NCI-H187 treated with DMSO at 0.1 percent for 48 hours (cell line): ENCODE measurements at places on chromosomes 6 and 20.

DNA sequence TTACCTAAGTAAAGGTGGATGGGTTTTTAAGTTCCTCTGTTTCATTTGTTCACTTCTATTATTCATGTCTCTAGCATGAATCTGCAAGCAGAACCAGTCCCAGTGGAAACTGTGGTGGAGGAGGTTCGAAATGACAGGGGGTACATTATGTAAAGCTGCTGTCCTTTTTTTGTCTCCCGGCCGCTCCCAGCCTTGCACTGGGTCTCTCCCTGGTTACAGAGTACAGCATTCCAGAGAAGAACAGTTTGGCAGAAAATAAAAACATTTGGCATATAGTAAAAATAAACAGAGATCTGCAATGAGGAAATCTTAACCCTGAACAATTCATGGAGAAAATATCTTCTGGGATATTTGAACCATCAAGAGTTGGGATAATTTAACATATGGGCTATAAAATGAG lies 34.6 kb upstream of the TAGAP start:
- DNase-seq: no peak

DNA sequence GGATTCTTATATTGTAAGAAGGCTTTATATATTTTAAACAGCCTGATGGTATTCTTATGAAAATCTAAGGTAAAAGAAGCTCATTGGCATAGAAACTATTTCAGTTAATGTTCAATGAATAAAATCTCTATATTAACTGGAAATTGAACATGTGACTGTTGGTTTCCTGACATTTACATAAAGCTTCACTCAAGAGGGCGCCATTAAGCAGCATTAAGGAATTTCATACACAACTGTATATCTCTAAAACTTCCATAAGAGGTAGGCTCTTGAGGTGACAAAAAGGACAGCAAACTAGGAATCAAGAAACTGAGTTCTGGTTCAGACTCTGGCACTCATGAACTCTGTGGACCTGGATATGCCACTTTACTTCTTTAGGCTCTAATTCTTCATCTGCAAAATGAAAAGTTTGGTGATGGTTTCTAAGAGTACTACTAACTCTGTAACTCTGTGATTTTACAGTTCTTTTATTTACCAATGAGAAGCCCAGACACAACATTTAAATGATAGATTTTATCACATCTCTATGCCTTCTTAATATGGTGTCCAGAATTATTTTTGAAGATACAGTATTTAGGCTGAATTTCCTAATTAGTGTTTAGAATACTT lies 147.5 kb downstream of the FLRT3 start:
- no peak for DNase-seq

DNA sequence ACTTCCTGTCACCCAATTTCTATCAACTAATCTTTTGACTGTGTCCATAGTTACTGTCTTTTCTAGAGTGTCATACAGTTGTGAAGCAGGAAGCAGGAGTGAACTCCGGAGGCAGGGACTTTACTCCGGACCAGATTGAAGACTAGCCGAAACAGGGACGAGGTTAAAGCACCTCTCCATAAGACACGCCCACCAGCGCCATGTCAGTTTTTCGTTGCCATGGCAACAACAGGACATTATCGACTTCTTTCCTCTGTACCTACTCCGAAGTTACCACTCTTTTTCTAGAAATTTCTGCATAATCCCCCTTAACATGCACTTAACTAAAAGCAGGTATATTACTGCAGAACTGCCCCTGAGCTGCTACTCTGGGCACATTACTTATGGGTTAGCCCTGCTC lies 25.2 kb downstream of the TRIM38 start:
- no peak for DNase-seq

DNA sequence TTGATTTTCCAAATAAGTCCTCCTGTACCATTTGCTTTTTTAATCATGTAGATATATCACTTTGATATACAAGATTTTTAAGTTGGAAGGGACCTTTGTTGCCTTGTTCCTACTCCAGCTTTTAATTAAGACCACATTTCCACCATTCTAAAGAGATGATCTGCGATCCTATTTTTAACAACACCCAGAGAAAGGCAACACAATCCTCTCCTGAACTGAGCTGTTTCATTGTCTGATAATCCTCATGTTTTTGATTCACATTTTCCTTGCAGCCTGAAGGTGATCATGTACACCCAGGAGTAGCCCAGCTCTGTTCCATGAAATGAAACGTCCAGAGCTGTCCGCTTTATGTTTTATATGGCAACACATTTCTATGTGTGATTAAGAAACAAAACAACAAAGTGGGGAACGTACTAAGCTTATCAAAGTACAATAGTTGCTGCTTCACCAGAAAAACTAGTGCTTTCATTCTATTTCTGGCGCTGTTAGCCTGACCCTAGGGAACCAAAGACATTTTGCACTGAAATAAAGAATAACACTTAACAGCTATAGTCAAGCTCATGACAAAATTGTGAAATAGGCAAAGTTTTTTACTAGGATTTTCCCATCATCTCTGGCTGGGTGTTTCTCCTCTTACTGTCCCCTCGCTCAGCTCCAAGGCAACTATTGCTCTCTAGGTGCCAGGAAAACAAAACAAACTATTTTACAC lies 22.6 kb upstream of the TRAF3IP2 start:
- no peak for DNase-seq

DNA sequence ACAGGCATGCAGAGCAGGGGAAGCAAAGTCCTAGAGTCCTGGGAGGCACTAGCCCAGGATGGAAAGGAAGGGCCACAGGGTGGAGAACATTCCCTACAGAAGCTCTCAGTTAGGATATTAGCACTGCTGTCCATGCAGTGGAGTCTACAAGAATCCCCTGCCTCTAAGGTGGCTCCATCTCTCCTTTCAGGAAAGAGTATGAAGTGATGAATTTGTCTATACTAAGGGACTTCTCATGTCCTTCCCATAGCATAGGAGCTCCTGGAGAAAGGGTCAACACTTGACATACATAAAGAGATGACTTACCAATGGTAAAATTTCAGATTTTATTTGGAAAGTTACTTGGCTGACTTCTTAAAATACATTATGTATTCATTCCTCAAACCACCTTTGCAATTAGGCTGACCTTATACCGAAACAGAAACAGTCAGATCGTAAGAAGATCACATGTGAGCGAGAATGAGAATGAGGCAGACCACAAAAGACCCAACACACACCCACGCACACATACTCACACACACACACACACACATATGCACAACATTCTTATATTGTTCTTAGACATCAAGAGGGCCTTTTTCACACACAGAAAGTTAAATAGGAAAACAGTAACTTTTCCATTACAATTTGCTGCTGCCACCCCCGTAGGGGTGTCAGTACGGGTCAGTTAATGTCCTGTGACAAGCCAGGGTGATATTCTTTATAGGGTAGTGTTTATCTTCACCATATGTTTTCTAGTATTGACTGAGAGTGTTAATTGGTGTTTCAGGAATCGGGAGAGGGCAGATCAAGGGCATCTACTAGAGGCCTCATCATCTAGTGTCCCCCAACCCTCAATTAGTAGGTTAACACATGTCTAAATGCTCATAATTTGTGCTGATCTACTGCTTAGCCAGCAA lies 159.4 kb downstream of the FAXC start:
- DNase-seq: no peak

GRCh38 chr6:33251395-33252012 lies 20.2 kb downstream of the VPS52 start:
- DNase-seq: no peak

DNA sequence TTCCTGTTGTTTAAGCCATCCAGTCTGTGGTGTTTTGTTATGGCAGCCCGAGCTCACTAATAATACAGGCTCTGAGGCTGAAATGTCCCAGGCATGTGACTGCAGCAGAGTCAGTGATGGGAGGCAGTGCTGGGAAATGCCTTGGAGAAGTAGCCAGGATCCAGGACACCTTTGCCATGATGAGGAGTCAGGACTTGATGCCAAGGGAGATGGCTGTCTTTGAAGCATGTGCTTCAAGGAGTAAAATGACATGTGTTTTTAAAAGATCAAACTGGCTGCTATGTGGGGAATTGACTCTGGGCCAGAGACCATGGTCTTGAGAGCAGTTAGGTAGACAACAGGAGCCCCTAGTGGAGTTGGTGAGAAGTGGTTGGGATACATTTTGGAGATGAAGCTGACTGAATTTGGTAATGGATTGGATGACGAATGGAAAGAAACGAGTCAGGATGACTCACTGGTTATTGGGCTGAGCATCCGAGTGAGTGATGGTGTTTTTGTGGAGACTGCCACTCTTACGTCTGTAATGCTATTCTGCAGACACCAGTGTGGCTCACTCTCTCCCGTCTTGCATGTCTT lies 322.2 kb downstream of the PLCB1 start:
- no peak for DNase-seq

DNA sequence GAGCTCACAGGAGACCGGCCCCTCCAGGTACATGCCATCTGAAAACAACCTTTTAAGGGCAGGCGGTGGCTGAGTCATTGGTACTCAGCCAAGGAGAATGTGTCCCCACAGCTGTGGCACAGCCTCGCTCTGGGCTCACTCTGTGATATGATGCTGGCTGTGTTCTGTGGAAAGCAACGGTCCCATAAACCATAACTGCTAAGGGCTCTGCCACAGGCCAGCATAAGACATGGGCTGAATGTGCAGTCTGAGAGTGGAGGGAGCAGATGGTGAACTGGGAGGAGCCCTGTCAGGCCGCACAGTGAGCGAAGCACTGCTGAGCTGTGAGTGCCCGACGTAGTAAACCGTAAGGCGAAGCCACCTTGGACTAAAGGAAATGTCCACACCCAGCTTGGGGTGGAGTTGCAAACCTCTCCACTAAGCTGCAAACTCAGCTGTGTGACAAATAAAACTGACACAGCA lies 375.8 kb downstream of the THBS2 start:
- no peak for DNase-seq

DNA sequence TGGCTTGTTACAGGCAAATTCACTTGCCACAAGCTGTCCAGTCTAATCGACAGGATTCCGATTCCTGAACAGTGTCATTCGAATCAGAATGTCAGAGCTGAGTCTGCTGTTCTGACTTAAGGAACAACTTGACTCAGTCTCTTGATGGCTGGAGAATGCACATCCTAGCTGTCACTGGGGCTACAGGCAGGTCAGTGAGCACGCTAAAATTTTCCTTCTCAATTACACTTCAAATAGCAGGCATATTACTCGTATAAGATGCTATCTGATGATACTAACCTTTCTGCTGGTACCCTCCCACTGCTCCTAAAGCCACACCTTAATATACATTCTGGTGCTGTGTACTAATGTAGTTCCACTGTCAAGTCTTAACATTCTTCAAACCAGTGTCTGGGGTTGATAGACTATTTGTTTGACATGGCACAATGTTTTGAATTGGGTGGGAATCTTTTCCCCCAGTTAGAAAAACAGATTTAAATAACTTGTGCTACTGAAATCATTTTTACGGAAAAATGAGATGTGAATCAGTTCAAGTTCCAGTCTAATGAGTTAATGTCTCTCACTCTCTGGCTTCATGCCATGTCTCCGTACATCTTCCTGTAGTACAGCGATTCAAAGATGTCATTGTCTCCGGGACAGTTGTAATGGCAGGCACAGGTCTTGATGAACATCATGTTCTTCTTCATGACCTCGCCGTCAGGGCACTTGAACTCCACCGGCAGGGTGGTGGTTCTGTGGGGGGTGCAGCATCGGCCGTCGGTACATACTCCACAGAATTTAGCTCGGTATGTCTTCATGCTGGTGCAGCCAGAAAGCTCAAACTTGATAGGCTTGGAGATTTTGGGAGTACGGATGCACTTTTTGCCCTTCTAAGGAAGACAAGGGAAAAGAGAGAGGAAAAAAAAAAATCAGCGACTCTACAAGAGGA lies 2.2 kb downstream of the CCN2 start:
- DNase-seq: no peak

- no peak for DNase-seq
Observed at GRCh38 chr6:37657112-37657886, 40.4 kb downstream of the MDGA1 start.

- DNase-seq: no peak
Observed at GRCh38 chr6:114343782-114344144, 940 bp upstream of the HS3ST5 start.

DNA sequence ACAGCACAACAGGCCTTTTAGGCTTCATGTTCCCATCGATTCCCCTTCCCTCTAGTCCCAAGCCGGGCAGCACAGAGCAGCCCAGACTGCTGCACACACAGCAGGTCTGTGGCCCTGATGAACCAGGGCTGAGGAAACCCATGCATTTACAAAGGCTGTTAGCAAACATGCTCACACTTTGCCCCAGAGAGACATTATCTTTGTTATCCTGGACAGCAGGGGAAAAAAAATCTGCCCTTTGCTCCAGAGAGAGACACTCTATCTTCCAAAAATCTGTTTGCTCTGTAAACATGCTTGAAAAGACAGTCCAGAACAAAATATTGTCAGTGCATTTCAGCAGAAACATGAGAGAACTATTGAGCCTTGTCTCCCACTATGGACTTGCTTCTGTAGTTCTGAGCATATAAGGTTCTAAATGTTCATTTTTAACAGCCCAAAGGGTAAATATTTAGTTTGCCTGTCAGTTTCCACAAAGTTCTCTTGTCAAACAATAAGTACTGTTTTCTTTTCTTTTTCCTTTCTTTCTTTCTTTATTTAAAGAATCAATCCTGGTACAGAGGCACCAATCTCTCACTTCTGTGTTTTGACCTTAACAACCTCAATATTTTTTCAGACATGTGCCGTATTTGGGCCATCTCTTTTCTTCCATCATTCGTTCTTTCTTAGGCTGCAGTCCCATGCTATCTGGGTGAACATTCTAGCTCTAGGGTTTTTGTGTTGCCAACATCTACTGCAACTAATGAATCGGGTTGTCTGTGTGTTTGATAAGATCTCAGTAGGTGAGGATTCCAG lies 468.0 kb downstream of the EPM2A start:
- DNase-seq: no peak

- no peak for DNase-seq
Observed at GRCh38 chr6:72649032-72649984, 27.4 kb downstream of the KCNQ5 start.
